Type B pancreatic cell (in vitro differentiated cells): ENCODE measurements at places on chromosomes 2 and 18. TPM values are rescaled to one million over a fixed set of nuclear protein-coding genes. Genes with fewer than 3 reads are reported as not detected.

Gene PFN4
- total RNA-seq = 1.3 and 2.5 TPM in 2 replicates

Gene LCT
- total RNA-seq = 2.8 and 7.2 TPM in 2 replicates

Gene COBLL1
- 28.2 and 32.1 TPM in 2 replicates for total RNA-seq

Gene GMPPA
- 34.4 and 48.8 TPM in 2 replicates for total RNA-seq

Gene APCDD1
- 110 and 139 TPM in 2 replicates for total RNA-seq

Gene CCDC141
- total RNA-seq = 4.0 and 4.4 TPM in 2 replicates

Gene ABCA12
- 8.9 and 40.5 TPM in 2 replicates for total RNA-seq

Gene PAX8
- 2.1 and 56.9 TPM in 2 replicates for total RNA-seq

Gene GKN2
- total RNA-seq = 0.92 TPM in 1 of 2 replicates, not detected in the other

Gene PSMA8
- total RNA-seq = 0.14 TPM in 1 of 2 replicates, not detected in the other

Gene EGR4
- total RNA-seq = 0.19 and 1.2 TPM in 2 replicates

Gene TYW5
- total RNA-seq = 7.0 and 11.0 TPM in 2 replicates

Gene ERICH2
- total RNA-seq = not detected in 2 replicates

Gene SIX2
- total RNA-seq = 1.9 and 13.8 TPM in 2 replicates

Gene IL1R1
- 15.8 and 31.7 TPM in 2 replicates for total RNA-seq

Gene CASP10
- total RNA-seq = 1.6 and 3.6 TPM in 2 replicates
